ENCODE measurements at places on chromosomes 5 and 9. TPM values are rescaled to one million over a fixed set of nuclear protein-coding genes. Genes with fewer than 3 reads are reported as not detected.

The SPOCK1 gene
- 5.0 TPM for total RNA-seq

The SH3RF2 gene
- total RNA-seq, result 1.1 TPM

The NELFB gene
- 36.7 TPM for total RNA-seq

The SAPCD2 gene
- total RNA-seq, result 3.4 TPM

The GPR151 gene
- total RNA-seq, result not detected

DNA sequence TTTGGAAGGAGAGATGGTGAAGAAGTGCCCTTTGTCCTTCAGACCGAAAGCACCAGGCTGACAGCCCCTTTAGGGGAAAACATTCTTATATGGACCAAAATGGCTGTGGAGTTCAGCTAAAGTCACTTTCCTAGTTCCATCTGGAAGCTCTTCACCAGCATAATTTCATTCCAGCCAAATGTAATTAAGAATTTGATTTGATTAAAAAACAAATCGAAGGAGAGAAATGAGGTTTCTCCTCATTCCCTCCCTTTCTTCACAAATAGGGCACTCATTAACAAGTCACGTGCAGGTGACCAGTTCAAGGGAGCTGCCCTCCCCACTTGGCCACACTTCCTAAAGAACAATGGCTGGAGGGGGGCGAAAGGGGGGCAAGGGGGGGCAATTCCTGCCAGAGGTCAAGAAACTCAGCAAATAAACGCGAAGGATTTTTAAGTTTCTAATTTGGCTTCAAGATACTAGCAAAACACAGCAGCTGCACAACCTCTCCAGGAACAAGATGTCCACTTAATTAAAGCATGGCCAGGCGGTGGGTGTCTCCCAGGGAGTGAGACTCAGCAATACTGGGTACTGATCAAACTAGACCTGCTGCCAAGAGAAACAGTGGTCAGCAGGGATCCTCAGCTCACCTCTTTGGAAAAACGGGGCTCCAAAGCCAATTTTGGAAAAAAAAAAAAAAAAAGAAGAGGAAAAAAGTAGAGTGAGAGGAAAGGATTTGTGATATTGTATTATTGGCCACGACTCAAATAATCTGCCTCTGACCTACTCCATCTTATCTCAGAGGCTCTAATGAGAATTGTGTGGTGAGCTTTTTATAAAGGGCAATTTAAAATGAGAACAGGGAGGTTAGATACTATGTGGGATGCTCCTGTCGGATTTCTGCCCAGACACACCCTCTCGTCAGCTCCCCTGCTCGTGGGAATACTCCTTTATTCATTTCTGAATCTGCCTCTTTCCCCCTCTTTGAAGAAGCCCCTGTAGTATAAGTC lies 254.3 kb downstream of the ZSWIM6 start:
- no peaks in the 10 kb centered on the region for H3K4me1 ChIP-seq
- H3K36me3 ChIP-seq, result no peaks in the 10 kb centered on the region
- peaks cover 21% of the 10 kb centered on the region for H3K27me3 ChIP-seq
- no peak for DNase-seq
- no peak overlapping the region for H3K4me3 ChIP-seq

DNA sequence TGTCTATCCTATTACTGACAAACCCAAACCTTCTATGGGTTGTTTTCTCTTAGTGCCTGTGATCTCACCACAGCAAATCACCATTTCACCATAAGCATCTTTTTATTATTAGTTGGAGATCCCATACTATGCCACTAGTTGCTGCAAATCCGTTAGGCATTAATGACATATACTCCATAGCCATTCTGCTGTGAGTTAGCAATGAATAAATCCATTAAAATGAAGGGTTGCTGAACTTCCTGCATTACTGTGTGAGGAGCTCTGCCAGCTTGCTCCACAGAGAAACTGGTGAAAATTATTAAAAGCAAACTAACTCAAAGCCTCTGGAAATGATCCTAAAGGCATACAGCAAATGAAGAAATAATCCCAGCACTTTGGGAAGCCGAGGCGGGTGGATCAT lies 102.0 kb downstream of the CFAP95 start:
- peak; percentile 30 for DNase-seq
- H3K4me3 ChIP-seq, result no peak overlapping the region
- no peaks in the 10 kb centered on the region for H3K36me3 ChIP-seq
- H3K27ac ChIP-seq, result no peak overlapping the region

DNA sequence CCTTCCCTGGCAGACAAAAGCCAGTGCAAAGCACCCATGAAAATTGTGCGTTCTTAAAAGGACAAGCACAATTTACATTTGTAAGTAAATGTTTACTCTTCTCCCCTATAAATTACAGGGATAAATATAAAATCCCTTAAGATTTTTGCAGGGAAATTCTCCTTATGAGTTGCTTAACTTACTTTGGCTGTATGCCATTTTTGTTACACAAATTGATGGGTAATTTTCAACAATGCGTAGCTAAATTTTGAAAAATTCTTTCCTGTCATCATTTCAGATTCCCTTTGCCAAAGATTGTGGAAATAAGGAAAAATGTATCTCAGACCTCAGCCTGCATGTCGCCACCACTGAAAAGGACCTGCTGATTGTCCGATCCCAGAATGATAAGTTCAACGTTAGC lies 64.2 kb upstream of the ITGA2 start:
- H3K27me3 ChIP-seq, result no peaks in the 10 kb centered on the region
- H3K36me3 ChIP-seq, result peaks cover 24% of the 10 kb centered on the region
- no peak overlapping the region for H3K27ac ChIP-seq
- H3K4me1 ChIP-seq, result peaks cover 2% of the 10 kb centered on the region
- no peak overlapping the region for H3K4me3 ChIP-seq

DNA sequence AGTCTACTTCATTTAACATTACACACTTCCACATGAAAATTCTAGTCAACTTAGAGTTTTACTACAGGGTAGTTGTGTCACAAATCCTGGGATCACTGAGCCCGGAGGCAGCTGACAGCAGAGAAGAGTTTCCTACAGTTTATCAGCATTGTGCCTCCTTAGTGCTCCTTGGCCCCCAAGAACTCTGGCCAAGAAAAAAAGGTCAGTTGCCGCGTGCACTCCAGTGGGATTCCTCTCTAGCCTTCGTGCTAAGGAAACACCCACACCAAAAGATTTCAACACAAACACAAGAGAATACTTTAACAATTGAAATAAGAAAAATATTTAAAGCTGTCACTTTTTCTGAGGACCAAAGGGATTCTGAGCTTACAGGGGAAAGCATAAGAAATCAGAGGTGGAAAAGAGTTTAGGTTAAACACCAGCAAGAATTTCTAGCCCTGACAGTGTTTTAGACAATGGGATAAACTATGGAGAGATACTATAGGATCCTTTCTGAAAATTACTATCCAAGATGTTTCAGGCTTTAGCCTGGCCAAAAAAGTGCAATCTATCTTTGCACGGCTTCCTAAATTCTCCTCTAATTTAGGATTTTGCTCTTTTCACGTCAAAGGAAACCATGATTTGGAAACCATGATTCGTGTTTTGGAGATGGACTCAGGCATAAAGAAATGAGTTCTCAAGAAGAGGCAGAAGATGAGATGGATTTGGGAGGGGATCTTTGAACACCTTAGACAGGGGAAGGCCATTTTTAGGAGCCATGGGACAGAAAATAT lies 606.8 kb downstream of the RAB3C start:
- H3K27me3 ChIP-seq, result no peaks in the 10 kb centered on the region
- DNase-seq, result no peak
- no peak overlapping the region for H3K27ac ChIP-seq
- no peak overlapping the region for H3K4me3 ChIP-seq

GRCh38 chr5:109645707-109646192 lies 44.0 kb upstream of the MAN2A1 start:
- H3K27me3 ChIP-seq, result no peaks in the 10 kb centered on the region
- no peaks in the 10 kb centered on the region for H3K4me1 ChIP-seq
- no peak overlapping the region for H3K4me3 ChIP-seq
- H3K36me3 ChIP-seq, result no peaks in the 10 kb centered on the region
- no peak for DNase-seq

DNA sequence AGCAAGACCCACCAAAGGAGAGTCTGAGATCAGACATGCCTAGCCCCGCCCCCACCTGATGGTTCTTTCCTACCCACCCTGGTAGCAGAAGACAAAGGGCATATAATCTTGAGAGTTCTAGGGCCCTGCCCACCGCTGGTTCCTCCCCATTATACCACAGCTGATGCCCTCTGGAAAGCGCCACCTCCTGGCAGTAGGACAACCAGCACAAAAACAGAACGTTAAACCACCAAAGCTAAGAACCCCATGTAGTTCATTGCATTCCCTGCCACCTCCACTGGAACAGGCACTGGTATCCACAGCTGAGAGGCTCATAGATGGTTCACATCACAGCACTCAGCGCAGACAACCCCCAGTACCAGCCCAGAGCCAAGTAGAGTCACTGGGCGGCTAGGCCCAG lies 81.2 kb upstream of the TRPC7 start:
- H3K36me3 ChIP-seq, result no peaks in the 10 kb centered on the region
- H3K27ac ChIP-seq, result no peak overlapping the region
- H3K4me3 ChIP-seq, result no peak overlapping the region
- no peaks in the 10 kb centered on the region for H3K27me3 ChIP-seq

GRCh38 chr5:168227973-168228615 lies 63.4 kb upstream of the WWC1 start:
- no peaks in the 10 kb centered on the region for H3K27me3 ChIP-seq
- DNase-seq, result no peak
- no peak overlapping the region for H3K4me3 ChIP-seq
- no peak overlapping the region for H3K27ac ChIP-seq
- no peaks in the 10 kb centered on the region for H3K4me1 ChIP-seq

GRCh38 chr5:167898361-167899042 lies 392.9 kb upstream of the WWC1 start:
- no peak overlapping the region for H3K27ac ChIP-seq
- H3K4me3 ChIP-seq, result no peak overlapping the region
- H3K4me1 ChIP-seq, result no peaks in the 10 kb centered on the region
- H3K36me3 ChIP-seq, result no peaks in the 10 kb centered on the region
- H3K27me3 ChIP-seq, result peaks cover under 1% of the 10 kb centered on the region
- DNase-seq, result no peak

GRCh38 chr5:1415626-1416360 lies 29.4 kb downstream of the SLC6A3 start:
- DNase-seq, result no peak
- H3K36me3 ChIP-seq, result no peaks in the 10 kb centered on the region
- H3K4me1 ChIP-seq, result no peaks in the 10 kb centered on the region
- no peak overlapping the region for H3K27ac ChIP-seq
- no peak overlapping the region for H3K4me3 ChIP-seq

DNA sequence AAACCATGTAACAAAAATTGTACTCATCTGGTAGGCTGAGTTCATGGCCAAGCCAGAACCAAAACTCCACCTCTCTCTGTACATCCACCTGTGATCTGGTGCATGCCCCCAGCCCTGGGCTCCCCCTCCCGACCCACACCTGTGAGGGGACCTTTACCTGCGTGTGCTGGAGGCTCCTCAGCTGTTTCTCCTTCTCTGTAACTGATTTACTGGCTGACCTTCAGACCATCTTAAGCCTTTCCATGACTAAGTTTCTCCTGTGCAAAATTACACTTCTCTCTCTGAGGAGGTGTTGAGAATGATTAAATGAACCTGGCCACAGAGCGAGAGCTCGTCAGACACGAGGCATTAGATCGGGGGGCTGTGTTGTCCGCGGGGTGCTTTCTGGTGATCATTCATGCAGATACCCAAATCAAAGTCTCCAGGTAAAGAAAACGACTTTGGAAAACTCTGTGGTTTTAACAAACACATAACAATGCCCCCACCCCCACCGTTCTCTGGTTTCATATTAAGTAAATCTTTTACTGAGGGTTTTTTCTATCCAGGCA lies 136.4 kb downstream of the SEMA5A start:
- no peak overlapping the region for H3K27ac ChIP-seq
- DNase-seq, result no peak
- H3K36me3 ChIP-seq, result peaks cover 3% of the 10 kb centered on the region
- no peaks in the 10 kb centered on the region for H3K4me1 ChIP-seq
- no peaks in the 10 kb centered on the region for H3K27me3 ChIP-seq

DNA sequence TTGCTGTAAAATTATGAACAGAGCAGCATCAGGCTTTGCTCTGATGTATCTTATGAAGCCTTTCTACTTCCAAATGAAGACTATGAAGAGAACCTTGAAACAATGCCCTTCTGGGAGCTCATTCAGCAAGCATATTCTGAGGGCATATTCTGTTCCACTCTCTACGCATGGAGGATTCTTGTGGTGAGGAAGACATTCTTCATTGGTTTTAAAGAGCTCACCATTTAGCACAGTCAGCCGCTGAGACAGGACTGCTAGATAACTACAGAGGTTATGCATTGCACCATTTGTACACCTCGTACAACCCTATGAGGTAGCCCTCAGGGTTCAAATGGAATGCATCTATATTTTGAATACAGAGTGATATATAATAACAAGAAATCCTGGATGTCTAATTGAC lies 61.0 kb downstream of the INVS start:
- H3K27ac ChIP-seq, result no peak overlapping the region
- no peaks in the 10 kb centered on the region for H3K36me3 ChIP-seq
- no peaks in the 10 kb centered on the region for H3K27me3 ChIP-seq
- no peak for DNase-seq
- H3K4me1 ChIP-seq, result no peaks in the 10 kb centered on the region

DNA sequence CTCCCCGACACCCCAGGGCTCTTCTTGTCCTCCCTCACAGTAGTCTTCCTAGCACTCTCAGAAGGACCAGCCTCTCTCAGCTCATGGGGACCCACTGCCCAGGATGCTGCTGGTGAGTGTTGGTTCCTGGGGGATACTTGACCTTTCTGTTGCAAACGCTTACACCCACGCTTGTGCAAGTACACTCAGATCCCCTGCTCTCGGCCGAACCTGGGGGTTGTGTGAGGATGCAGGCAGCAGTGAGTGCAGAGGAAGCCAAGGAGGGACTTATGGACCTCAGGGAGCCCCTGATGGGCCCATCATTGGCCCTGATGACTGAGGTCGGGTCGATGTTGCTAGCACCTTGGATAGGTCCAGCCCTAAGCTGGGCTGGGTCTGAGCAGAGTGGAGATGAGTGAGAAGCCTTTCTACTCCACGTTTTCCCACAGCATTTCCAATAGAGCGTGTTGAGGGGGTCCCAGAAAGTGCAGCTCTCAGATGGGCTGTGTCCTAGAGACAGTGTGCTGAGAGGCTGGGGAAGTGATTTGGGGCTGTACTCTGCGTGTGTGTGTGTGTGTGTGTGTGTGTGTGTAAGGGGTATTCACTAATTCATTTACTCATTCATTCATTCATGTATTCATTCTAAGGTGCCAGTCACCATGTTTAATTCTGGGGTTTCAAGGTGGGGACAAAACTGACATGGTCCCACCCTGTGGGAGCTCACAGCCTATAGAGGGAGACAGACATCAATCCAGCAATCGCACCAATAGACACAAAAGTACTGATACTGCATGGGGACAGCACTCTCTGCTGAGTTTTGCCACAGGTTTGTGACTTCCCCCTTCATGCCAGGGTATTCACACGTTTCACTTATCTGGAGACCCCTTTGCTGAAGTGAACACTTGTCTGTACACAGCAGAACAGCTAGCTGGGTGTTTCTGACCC lies 25.2 kb upstream of the PITX1 start:
- H3K4me3 ChIP-seq, result no peak overlapping the region
- peaks cover 2% of the 10 kb centered on the region for H3K4me1 ChIP-seq
- H3K27me3 ChIP-seq, result peaks cover 5% of the 10 kb centered on the region
- no peak for DNase-seq
- no peak overlapping the region for H3K27ac ChIP-seq

Measured in IMR-90 (cell line).